Activated T-cell treated with anti-CD3 and anti-CD28 coated beads for 24 hours (primary cell): ENCODE measurements at places on chromosomes 7 and 10.

DNA sequence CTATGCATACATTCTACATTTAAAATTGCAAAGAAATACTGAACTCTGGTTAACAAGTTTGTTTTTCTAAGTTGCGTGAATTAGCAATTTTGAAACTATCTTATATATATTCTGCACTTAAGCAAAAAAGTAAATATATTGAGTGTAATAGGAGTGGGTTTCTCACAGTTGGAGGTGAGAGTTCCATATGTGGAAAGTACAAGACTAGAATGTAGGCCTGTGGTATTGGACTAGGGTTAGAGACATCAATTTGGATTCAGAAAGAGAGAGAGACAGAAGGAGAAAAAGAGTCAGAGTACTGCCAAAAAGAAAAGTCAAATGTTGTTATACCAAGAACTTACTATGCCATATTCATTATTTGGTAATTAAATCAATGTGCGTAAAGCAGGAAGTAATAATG is 47.3 kb upstream of the ITGB8 start:
- DNase-seq: no peak

- no peak for DNase-seq
Observed at GRCh38 chr7:140342727-140343514, 55.4 kb downstream of the SLC37A3 start.

DNA sequence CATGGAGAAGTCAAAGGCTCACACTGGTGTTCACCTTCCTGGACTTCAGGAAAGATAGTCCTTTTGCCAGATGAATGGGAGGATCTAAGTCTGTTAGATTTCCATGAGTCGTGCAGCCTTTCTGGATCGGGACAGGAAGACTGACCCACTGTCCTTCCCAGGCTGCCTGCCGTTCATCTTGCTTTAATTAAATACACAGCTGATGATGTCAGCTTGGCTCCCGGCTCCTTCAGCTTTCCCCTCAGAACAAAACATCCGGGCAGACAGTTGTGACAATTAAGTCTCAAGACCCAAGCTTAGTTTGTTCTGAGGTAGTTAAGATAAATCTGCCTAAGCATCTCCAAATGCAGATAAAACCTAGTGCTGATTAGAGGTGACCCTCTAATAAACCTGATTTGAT is 58.6 kb downstream of the AUTS2 start:
- no peak for DNase-seq

- no peak for DNase-seq
Observed at GRCh38 chr10:112896722-112897121, 53.3 kb upstream of the TCF7L2 start.

- DNase-seq: no peak
Observed at GRCh38 chr7:157357129-157358040, 20.6 kb downstream of the DNAJB6 start.

- DNase-seq: no peak
Observed at GRCh38 chr7:127962589-127963361, 68.5 kb downstream of the LRRC4 start.

- no peak for DNase-seq
Observed at GRCh38 chr7:27140126-27140857, 3.2 kb downstream of the HOXA5 start.

- DNase-seq: no peak
Observed at GRCh38 chr7:100171087-100171681, 2.8 kb upstream of the GAL3ST4 start.

DNA sequence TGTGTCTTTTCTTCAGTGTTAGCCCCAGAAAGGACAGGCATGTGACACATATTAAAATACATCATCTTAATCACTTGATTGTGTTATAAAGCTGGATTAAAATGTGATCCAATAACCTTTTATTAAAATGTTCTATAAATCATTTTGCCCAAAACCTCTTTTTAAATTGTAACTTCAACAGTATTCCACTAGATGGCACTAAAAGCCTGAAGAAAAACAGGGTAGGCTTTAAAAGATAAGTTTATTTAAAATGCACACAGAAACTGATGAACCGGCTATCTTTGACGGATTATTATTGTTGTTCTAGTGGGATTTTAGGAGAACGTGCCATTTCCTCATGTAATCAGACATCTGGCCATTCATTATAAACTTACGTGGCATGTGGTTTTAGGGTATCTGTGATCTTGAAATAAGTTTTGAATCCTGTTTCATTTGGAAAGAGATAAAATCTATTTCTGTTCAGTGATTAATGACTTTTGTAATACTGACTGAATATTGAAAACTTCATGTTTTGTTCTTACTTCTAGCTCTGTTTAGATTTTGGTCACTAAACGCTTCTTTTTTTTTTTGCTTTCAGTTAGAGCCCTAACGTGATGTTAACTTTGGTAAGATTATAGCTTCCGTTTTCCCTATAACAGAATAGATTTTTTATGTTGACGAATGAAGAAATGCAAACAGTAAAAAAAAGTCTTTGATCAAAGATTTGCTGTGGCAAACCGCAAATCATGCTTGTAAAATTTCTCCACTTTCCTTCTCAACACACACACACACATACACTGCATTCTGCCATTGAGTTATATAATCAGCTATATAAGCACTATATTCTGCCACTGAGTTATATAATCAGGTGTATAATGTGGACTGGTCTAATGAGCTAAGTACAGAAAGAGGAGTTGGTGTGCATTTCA is 13.6 kb downstream of the VPS50 start:
- no peak for DNase-seq

DNA sequence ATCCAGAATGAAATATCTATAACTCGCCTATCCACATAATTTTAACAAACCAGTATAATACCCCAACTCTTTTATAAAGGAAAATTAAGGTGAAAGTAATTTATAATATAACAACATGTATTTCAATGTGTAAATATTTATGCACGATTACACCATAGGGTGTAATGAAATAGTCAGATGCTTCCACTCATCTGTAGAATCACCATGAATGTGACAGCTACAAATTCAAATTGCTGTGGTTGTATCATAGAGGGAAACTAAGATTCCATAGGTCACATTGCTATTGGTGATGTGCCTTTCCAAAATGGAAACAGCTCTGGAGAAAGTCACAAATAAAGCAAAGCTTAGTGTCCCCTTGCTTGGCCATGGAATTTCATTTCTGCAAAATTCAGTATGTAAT is 95.7 kb downstream of the CPED1 start:
- DNase-seq: no peak

DNA sequence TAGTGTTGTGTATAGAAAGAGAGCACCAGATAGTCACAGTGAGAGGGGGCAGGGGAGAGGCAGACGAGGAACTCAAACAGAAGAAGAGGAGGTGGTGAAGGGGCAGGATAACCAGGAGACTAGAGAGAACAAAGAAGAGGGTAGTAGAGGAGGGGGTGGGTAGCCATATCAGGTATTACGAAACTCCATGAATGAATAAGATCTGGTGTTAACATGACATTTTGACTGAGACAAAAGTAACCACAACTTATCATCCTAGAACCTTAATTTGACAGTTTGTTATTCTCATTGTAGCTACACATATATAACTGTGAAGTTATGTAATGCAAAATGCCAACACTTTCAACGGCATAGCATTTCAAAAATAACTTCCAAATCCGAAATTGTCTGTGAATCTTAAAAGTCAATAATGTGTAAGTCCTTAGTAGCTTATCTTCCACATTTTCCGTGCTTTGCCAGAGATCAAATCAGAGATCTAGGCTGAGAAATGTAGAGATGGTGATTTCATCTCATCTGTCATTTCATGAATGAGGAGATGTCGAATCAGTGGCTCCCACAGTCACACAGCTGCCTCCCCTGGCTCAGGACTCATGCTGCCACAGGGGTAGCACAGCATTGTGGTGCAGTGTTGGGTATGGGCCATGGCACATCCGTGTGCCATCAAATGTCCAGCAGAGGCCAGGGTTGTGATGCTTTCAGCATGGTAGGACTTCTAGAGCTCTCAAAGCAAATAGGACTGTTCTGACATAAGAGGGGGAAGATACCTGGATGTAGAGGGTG is 202.1 kb downstream of the HECW1 start:
- no peak for DNase-seq

DNA sequence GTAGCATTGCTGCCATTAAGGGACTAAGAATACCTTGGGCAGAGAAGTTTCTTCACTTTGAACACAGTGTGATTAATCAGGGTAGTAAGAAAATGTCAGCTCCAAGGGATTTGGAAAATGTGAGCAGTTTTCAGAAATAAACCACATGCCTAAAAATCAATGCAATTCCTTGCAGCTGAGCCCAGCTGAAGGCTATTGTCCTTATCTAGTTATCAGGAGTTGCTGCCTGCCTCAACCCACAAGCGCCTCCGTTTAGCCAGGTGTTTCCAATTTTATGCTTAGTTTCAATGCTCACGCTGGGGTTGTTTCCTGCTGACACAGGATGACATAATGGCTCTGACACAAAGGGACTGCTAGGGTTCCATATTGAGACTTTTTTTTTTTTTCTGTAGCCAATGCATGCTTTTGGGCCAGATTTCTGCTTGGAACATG is 132.3 kb upstream of the ANK3 start:
- no peak for DNase-seq

GRCh38 chr7:116769546-116769945 is 92.8 kb upstream of the CAPZA2 start:
- no peak for DNase-seq

DNA sequence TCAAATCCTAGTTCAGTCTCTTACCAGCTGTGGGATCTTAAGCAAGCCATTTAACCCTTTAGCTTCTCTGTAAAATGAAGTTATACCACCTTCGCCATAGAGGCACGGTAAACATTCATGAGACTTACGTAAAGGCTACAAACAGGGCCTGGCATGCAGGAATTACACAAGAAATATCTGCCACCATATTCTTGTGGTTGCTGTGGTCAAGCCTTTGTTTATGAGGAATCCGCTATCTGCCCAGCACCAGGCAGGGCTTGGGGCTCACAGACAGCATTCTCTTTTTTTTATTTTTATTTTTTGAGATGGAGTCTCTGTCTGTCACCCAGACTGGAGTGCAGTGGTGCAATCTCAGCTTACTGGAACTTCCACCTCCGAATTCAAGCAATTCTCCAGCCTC is 9.9 kb downstream of the AIFM2 start:
- DNase-seq: no peak

- peak; percentile 52 for DNase-seq
Observed at GRCh38 chr7:140673063-140673773, 473 bp downstream of the ADCK2 start.

DNA sequence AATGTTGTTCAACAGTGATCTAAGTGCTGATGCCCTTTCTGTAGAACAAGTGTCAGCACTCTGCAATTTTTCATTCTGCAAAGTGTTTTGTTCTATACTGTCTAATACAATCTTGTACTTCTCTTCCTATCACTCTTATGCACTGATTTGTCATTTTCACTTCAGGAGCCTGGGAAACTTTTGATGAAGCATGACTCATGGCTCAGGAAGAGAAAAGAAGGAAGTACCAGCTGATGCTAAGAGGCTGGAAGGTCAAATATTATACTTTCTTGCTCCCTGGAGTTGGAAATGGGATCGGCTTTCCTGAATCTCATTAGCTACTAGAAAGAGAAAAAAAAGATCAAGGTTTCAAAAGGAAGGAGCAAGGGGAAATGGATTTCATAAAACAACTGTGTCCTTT is 45.8 kb downstream of the DGKI start:
- DNase-seq: no peak

DNA sequence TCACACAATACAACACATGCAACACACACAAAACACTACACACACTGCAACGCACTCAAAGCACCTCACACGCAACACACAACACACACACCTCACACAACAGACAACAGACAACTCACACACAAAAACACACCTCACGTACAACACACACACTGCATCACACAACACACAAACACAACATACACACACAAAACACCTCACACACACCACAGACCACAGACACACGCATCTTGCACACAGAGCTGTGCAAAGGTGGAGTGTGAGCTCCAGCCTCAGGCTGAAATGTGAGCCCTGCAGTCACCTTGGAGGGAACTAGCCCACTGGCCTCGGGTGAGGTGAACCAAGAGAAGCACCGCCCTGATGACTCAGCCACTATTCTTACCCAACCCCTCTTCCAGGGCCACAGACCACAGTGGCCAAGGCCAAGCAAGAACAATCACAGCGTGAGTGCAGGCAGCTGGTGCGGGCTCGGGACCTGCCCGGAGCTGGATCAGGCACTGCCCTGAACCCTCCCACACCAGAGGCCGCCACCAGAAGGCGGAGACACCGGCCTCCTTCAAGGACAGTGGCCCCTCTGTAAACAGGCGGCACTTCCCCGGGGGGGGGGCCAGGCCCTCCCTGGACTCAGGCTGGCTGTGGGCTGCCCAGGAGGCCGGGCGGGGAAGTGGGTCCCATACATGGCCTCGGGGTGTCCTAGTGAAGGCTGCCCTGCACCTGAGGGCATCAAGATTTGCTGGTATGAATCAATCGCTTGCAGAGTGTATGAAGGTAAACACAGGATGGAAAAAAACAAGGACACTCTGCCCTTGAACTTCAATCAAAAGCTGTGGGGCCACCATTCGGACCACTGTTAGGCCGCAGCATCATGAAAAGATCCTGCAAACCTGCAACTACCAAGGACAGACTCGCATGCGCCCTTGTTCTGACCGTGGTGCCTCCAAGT is 106.7 kb downstream of the TNS3 start:
- DNase-seq: no peak

DNA sequence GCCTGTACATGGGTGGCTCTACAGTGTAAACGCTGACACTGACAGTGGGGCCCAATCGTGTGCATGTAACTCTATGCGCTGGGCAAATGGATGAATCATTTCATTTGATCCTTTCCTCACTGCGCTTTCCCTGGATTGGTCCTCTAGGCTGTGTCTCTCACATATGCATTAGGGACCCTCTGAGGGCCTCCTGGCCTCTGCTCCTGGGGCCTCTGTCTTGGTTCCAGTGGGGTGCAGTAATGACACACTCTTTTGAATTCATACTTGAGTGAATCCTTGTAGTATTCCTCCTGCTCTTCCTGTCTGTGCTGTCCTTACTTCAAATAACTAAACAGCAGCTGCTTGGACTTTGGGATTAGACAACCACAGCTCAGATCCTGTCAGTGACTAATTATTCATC is 176.5 kb upstream of the ADO start:
- no peak for DNase-seq

GRCh38 chr7:70696201-70696754 is 435.7 kb upstream of the GALNT17 start:
- no peak for DNase-seq

DNA sequence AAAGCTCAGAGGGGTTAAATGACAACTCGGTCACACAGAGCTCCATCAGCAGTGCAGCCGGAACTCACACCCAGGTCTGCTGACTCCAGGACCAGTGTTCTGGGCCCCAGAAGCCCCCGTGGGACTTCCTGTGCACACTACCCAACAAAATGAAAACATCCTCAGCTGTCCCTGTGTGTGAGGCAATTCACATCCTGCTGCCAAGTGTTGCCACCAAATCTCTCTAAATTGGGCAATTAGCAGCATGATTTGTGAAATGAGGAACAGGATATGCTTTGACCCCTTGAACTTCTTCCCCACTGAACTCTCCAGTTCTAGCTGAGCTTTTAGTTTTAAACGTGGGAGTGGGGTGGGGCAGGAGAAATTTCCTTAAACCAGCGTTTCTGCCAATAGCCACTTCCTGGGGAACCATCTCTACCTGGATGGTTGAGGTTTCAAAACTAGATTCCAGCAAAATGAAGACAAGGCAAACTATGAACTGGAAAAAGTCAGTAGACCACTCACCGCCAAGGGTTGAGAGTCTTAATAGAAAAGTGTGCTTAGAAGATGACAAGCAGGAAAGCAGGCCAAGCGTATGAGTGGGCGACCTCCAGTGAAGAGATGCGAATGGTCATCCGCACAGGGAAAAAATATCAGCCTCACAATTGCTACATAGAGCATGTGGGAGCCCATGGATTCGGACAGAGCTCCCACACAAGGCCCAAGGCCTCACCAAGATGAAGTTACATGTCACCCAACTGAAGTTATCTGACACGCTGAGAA is 51.9 kb upstream of the CHST15 start:
- DNase-seq: no peak

- DNase-seq: no peak
Observed at GRCh38 chr7:128384726-128385125, 23.2 kb upstream of the PRRT4 start.
